ENCODE measurements at places on chromosomes 7 and 10.

DNA sequence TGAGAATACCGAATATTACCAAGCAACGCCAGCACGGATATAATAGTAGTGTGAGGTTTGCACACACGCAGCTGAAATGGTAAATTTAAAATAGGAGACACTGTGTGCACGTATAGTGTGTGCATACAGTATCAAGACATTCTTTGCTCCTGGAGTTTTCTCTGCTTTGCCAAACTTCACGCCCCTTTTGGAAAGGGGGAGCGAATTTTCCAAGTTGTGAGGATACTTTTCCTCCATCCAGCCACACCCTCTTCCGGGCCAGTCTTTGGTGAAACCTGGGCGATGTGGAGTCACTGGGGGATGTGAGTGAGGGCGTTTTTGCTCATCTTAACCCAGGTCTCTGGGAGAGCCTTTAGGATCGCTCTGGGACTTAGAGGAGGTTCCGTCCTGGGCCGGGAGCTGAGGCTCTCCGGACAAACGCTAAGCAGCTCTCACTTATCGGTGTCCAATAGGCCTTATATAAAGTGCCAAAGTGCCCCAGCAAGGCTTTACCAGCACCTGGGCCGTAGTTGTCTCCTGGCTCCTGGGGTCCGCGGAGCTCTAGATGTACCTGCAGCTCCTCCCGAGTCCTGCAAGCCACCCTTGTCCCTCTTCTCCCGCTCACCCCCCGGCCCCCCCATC, 160.0 kb upstream of the MKI67 start:
- no peak for DNase-seq

- DNase-seq: no peak
These were observed 284.4 kb downstream of the IPMK start for GRCh38 chr10:57983281-57983791.

- DNase-seq: no peak
These were observed 181.3 kb upstream of the PHYHIPL start for GRCh38 chr10:58995058-58995596.

GRCh38 chr10:71582019-71582418, 137.6 kb downstream of the C10orf105 start:
- no peak for DNase-seq

- no peak for DNase-seq
These were observed 598.6 kb downstream of the SH2D4B start for GRCh38 chr10:81136261-81136660.

- no peak for DNase-seq
These were observed 25.0 kb downstream of the RTKN2 start for GRCh38 chr10:62243647-62243997.

DNA sequence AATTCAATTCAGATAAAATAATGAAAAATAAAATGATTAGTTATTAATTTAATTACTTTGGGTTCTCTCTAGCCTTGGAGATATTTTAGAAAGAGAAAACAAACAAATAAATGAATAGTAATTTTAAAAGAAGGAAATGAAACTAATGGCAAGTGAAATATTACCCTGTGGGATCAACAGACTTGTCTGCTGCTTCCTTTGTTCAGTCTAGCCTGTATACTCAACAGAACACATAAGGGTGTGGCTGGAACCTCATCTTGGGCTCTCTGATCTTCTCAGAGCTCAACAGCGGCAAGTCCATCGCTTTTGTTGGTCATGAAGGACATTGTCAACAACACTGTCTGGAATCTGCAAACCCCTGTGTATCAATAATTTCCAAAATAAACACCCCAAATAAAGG, 904.9 kb downstream of the IPMK start:
- no peak for DNase-seq

DNA sequence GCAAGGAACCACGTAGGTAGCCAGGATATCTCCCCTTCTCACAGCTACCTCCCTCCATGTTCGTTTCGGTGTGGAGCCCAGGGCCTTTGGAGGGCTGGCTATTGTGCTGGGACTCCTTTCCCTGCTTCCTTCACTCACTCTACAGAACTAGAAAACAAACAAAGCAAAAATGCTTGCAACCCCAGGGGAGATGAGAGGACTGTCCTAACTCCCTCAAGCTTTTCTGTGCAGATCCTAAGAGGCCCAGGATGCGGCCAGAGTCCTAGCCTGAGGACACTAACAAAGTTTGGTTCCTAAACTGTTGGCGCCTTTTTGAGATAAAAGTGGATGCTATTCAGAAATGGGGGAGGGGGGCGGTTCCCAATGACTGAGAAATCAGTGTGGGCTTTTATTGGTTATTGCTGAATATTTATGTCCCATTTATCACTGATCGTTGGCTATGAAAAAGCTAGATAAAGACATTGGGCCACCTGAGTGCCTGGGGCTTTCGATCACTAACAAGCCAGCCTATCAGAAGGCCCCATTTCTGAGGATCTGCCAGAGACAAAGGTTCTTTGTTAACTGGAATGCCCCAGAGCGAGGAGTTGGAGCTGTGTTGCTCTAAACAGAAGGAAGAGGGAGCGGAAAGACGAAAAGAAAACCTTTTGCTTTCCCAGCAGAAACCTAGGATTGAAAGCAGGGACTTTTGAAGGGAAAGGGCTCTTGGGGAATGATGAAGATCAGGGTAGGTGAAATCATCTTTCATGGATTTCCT, 95.2 kb upstream of the EGR2 start:
- DNase-seq: no peak

- DNase-seq: no peak
These were observed 118.7 kb upstream of the GJD4 start for GRCh38 chr10:35486297-35486990.

DNA sequence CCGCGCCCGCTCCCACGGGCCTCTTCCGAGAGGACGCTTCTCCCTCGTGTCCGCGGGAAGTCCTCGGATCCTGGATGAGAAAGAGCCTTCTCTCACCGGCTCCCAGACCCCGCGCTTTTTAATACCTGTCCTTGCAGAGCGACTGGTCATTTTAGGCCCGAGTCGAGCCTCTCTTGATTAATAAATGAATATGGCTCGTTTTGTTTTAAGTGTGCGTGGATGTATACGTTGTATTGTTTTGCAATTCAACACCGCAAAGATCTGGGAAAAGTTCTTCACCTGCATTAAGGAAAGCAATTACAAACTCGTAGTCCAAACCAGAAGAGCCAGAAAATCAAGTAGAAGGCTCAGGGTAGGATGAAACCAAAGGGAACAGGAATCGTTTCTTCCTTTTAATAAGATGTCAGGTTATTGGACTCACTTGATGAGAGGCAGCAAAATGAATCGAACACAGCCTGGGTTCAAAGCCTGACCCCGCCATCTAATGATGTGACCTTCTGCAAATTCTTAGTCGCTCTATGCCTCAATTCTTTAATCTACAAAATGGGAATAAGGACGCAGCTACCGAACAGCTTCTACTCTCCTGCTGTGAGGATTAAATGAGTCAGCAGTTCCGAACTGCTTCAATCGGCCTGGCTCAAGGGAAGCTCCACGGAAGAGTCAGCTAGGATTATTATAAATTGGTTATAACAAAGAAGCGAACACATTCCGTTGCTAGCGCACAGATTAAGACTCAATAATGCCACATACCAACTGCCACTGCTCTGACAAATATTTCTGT, 277.8 kb upstream of the NEBL start:
- no peak for DNase-seq

GRCh38 chr7:100949933-100950443, 654 bp downstream of the MUC3A start:
- no peak for DNase-seq

GRCh38 chr7:99143853-99144672, at the start of gene SMURF1:
Gene SMURF1, minus strand, starts transcription at chr7:99144108. Its CDS starts 328 bp downstream, at chr7:99143780.
- DNase-seq: peak; percentile 54

Measured in activated T-cell treated with anti-CD3 and anti-CD28 coated beads for 4 hours (primary cell).